Stimulated activated CD4-positive, alpha-beta T cell treated with anti-CD3 and anti-CD28 coated beads, Interleukin-15, amount 100 ng/mL, for 48 hours (primary cell): ENCODE measurements at places on chromosomes 7 and 10.

- DNase-seq, result no peak
Observed at GRCh38 chr10:34864149-34865067, 49.3 kb upstream of the PARD3 start.

GRCh38 chr7:148661471-148661870 lies 37.2 kb upstream of the CUL1 start:
- DNase-seq, result no peak

GRCh38 chr10:80540981-80541750 lies 3.5 kb downstream of the SH2D4B start:
- no peak for DNase-seq

DNA sequence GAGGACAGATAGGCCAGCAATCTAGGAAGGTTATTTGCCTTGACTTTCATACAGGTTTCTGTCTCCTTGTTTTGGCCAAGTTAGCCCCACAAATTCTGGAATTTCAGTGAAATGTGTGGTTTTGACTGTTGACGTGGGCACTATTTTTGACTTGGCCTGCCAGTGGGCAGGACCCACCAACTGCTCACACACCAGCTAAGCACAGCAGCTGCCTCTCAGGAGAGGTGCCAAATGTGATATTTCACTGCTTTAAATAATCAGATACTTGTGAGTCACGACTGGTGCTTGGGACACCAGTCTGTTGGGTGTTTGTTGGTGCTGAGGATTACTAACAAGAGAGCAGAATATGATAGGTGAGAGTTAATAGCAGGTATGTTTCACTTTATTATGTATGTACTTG lies 409.7 kb upstream of the MTPN start:
- no peak for DNase-seq

DNA sequence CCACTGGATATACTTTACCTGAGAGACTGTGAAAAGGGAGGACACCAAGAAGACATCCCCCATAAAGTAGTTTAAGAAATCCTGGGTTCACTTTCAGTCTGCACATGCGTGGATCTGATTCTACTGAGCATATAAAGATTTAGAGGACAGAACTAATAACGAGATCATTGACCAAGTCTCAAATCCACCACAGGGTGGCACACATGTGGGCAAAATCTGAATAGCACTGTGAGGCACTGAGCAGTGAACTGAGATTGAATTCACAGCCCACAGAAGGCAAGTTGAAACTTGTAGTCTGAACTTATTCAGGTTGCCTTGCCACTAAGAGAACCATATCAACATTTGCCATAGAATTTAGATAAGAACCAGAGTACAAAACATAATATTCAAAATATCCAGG lies 818.6 kb downstream of the GRID1 start:
- no peak for DNase-seq

- DNase-seq, result no peak
Observed at GRCh38 chr7:128067983-128068382, 36.7 kb upstream of the LRRC4 start.

- no peak for DNase-seq
Observed at GRCh38 chr10:48317321-48317990, 11.0 kb downstream of the MAPK8 start.

GRCh38 chr10:57222129-57222528 lies 861.1 kb upstream of the ZWINT start:
- no peak for DNase-seq

GRCh38 chr7:140316165-140316661 lies 82.1 kb downstream of the SLC37A3 start:
- no peak for DNase-seq

GRCh38 chr7:24946467-24946866 lies 33.5 kb downstream of the OSBPL3 start:
- no peak for DNase-seq

DNA sequence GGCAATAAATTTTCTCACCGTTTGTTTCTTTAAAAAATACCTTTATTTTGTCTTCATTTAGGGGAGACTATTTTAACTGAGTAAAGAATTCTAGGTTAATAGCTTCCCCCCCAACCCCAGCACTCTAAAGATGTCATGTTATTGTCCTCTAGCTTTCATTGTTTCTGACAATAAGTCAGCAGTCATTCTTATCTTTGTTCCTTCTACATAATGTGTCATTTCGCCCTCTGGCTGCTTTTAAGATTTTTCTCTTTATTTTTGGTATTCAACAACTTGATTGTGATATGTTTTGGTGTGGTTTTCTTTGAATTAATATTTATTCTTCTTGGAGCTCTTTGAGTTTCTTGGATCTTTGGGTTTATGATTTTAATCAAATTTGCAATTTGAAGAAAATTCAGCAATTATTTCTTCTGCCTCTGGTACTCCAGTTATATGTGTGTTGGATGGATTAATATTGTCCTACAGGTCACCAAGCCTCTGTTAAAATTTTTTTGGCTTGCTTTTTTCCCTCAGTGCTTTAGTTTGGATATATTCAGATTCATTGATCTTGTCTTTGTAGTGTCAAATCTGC lies 64.6 kb upstream of the ELN start:
- no peak for DNase-seq

- no peak for DNase-seq
Observed at GRCh38 chr7:91910171-91910570, 29.7 kb upstream of the MTERF1 start.

DNA sequence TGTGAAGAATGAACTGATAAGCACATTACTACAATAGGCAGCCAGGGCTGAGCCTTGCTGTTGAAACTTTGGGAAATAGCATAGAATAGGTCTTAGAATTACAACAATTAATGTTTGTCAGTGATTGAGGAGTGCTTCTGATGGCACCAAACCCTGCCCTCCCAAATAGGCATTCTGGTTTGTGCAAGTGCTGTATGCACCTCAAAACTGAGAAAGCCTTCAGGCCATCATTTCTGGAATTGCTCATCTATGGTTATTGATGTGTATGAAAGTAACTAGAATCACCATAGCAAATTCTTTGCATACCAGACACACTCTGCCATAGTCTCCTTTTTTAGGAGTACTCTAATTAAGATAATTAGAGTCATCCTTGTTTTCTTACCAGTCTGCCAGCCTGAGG lies 585.0 kb upstream of the MBL2 start:
- no peak for DNase-seq

DNA sequence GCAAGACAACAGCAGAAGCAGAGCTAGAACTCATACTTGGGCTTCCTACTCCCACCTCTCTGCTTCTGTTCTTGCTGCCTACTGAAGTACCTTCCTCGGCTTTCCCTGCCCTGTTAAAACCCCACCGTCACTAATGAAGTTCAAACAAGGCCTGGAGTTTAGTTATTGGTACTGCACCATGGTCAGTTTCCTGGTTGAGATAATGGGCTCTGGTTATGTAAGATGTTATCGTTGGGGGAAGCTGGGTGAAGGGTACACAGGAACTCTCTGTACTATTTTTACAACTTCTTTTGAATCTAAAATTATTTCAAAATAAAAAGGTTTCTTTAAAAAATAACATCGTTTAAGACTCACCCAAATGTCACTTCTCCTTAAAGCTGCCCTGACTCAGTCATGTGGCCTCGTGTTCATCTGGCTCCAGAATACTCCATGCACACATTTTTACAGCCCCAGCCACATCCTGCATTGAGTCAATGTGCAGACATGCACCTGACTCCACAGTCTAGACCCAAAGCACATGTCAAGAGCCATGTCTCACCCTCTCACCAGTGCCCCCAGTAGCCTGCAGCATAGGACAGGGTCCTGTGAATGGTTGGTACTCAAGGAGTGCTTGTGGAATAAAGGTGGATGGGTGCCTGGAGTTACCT lies 36.9 kb upstream of the AQP1 start:
- no peak for DNase-seq

DNA sequence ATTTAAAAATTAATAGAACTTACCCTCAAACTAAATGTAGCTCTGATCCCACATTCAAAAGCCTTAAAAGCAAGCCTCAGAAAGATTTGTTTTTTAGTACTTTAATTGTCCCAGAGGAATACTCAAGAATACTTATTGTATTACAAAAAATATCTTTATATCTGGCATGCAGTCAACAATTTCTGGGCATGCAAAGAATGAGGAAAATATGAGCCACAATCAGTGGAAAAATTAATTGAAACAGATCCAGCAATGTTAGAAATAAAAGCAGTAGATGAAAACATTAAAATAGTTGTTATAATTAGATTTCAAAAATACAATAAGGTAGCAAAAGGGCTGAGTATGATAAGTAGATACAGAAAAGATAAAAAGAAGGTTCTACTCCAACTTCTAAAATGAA lies 154.7 kb downstream of the PON1 start:
- no peak for DNase-seq

DNA sequence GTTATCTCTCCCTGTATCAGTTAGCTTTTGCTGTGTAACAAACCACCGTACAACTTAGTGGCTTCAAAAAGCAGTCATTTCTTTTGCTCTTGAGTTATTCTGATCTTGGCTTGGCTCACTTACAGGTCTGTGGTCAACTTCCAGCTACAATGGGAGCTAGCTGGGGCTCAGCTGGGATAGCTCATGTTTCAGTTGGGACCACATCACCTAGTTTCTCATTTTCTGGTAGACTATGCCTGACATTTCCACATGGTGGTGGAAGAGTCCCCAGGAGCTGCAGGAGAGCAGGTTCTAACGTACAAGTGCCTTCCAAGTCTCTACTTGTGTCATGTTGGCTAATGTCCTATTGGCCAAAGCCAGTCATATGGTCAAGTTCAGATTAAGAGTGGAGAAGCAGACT lies 25.8 kb upstream of the PIP4K2A start:
- no peak for DNase-seq

DNA sequence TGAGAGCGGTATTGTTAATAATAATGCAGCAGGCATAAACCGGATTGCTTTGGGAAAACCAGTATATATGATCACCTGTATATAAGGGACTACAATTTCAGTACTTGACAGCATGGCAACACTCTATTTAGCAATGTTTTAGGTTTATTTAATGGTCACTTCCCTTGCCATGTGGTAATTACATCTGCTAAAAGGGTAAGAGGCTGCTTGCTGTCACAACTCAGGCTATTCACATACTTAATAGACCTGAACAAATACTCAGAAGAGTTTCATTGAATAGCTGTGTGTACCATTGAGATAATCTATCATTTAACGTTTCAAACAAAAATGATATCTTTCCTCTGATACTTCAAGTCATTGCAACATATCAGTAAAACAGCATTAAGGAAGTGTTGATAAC lies 90.1 kb downstream of the PCDH15 start:
- no peak for DNase-seq

DNA sequence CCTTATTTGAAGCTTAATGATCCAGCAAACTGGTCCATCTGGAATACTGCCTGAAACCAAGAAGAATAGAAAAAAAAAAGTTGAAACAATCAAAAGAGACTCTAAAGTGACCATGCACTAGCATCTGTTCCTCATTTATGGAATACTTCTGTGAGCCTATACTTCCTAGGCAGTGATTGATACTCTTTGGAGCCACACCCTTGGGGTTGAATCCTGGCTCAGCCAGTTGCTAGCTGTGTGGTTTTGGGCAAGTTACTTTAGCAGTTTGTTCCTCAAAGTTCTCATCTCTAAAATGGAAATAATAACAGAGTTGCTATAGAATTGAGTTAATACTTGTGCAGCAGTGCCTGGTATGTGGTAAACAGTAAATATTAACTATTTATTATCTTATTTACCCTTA lies 208.9 kb downstream of the GPR158 start:
- DNase-seq, result no peak

DNA sequence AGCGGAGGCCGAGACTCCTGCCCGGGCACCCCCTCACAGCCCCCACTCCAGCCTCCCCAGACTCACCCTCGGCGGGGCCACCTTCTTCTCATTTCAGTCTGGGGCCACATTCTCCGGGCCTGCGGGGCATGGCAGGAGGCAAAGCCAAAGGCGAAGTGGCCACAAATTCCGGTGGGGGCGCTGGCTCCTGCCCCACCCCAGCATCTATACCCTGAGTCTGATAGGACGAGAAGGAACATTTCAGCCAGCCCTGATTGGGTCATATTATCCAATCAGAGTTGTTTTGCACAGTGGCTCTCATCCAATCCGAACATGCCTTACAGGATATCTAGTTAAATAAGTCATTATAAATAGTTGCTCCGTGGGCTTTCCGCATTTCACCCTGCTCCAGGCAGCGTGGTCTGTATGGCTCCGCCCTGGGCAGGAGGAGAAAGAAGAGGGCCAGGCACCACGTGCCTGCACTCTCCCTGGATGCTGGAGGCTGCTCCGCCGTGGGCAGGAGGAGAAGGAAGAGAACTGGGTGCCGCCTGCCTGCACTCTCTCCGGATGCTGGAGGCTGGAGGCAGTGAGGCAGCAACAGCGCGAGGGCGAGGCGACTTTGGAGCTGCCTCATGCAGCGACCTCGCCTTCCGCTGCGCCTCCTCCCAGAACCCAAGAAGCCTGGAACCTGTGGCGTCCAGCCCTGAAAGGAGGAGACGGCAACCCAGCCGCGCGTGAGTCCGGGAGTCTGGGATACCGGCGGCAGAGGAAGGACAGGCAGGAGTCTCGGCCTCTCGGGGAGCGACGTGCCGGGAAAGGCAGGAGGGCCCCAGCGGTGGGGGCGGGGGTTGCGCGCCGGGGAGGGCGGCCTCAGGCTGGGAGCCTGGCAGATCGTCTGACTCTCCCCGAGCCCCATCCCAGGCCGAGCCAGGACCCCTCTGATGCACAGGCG lies 162.9 kb downstream of the ZNF33B start:
- DNase-seq, result no peak
